Cerebellar nuclear complex (tissue), 1 donor: ENCODE measurements at places on chromosomes 1 and 21.

DNA sequence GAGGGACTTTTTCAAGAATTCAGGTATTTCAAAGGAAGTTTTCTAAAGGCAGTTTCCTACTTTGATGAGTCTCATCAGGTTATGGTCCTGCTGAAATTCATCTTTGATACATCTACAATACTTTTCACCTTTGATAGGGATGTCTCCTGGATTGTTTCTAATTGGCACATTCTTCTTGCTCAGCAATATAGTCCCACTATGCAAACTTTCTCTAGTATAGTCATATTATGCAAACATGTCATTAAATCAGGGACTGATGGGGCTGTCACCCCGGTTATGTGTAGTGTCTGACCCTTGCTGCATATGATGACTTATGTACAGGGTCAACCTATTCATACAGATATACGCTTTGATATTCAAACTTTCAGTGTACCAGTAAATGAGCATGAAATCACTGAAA is 379 bp upstream of the FCRL1 start:
- no peak for DNase-seq

GRCh38 chr1:50517488-50517887 is 94.2 kb upstream of the DMRTA2 start:
- no peak for DNase-seq

GRCh38 chr1:211831558-211832323 is 1.2 kb upstream of the LPGAT1 start:
- peak; percentile 79 for DNase-seq

DNA sequence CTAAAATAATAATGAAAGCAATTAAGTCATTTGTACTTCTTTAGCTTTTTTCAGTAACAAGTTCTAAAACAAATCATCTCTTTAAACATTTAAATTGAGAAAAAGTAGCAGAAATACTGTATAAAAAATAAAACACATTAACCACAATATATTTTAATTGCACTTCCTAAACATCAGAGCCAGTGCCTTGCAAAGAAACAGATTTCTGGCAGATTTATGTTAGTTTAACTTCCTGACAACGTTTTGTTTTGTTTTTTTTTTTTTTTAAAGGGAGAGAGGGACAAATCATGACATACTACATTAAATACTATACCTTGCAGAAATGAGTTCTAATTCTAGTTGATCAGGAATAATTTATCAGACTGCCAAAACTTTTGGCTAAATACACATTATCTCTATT is 11.2 kb downstream of the TMEM59 start:
- DNase-seq: no peak

DNA sequence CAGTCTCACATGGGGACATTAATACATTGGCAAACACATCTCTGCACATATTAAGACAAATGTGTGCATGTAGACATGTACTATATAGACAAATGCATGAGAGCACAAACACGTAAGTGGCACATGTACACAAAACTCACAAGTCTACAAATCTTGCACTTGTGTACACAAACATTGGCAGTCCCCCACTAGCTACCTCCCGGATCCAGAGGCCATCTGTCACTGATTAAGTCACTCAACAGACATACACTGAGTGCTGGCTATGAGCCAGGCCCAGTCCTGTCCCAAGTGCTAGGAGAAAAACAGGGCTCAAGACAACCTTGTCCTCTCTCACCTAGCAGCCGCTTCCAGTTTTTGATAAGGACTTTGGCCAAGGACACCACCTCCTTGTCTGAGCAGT is 7.0 kb downstream of the TCEA3 start:
- peak; percentile 45 for DNase-seq

DNA sequence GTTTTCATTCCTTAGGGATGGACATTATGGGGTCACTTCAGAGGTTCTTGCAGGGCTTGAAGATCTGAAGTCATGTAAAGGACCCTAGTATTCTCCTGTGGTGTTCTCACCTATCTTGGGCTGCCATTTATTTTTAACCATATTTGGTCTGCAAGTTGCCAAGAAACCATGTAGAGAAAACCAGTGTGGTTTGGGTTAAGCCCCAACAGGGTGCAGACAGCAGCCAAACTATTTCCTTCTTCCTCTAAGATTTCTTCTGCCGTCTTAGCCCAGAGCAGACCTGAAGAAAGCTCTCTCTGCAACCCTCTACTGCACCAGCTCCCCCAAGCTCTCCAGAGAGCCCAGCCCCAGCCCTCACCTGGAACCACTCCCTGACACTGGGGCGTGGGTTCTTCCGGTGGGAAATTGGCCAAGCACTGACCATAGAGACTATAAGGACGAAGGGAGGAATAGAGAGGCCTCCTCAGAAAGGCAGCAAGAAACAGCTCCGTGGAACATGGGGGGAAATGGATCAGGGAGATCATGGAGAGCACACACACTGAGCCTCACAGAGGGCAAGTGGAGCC is 136.6 kb downstream of the SYF2 start:
- no peak for DNase-seq

GRCh38 chr1:236692742-236693141 is 6.4 kb downstream of the ACTN2 start:
- no peak for DNase-seq

GRCh38 chr1:27526569-27527222 is 36.7 kb upstream of the WASF2 start:
- DNase-seq: no peak

DNA sequence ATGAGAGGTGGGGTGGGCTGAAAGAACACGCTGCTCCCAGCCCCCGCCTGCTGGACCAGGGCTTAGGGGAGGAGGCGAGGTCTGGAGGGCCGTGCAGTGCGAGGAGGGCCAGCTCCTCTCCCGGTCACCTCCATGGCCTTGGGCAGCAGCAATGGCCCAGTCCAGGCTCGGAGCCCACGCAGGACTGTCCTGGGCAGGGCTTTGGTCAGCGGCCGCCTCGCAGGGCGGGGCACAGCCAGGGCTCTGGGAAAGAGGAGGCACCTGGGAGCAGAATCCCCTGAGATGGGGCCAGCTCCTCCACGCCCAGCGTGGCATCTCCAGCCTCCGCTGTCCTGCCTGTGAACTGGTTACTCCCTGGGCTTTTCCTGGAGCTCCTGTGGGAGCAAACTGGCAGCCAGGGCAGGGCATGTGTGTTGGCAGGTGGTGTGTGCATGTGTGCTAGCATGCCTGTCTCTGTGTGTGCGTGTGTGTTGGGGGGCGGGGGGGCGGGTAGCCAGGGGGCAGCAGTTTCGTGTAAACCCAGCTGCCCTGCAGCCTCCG is 27.4 kb downstream of the ARHGEF16 start:
- DNase-seq: no peak

- DNase-seq: no peak
Observed at GRCh38 chr1:82604524-82604923, 803.8 kb downstream of the ADGRL2 start.

DNA sequence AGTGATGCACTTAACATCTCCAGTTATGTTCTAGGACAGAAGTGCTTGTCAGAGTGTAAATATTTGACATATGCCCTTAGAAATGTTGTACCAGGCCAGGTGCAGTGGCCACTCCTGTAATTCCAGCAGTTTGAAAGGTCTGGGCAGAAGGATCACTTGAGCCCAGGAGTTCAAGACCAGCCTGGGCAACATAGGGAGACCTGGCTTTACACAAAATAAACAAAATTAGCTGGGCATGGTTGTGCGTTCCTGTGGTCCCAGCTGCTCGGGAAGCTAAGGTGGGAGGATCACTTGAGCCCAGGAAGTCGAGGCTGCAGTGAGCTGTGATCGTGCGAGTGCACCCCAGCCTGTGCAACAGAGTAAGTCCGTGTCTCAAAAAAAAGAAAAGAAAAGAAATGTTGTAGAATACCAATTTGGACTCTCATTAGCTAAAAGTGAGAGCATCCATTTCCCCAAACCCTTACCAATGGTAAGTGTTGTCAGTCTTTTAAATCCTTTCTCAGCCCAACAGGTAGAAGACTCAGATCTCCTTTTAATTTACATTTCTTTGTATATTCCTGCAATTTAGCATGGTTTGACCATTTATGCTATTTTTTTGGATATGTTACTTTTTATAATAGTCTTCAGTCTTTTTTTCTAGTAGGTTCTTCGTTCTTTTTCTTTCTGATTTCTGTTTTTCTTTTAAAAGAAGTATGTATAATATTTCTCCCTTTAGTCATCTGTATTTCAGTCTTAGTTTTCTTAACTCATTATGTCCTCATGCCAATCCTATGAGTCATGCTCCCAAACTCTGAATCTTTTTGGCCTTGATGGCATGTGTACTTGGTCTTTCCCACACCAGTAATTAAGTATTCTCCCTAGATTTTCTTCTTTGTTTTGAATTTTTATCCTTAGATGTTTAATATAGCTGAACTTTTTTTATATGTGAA is 74.4 kb downstream of the CAMTA1 start:
- DNase-seq: no peak

- DNase-seq: no peak
Observed at GRCh38 chr1:184820956-184821355, 66.3 kb upstream of the EDEM3 start.

- DNase-seq: no peak
Observed at GRCh38 chr1:89935235-89935634, 59.7 kb upstream of the ZNF326 start.

GRCh38 chr21:30996728-30997127 is 41.5 kb downstream of the KRTAP19-8 start:
- DNase-seq: no peak

GRCh38 chr1:113615425-113615824 is 143.9 kb downstream of the PHTF1 start:
- no peak for DNase-seq

DNA sequence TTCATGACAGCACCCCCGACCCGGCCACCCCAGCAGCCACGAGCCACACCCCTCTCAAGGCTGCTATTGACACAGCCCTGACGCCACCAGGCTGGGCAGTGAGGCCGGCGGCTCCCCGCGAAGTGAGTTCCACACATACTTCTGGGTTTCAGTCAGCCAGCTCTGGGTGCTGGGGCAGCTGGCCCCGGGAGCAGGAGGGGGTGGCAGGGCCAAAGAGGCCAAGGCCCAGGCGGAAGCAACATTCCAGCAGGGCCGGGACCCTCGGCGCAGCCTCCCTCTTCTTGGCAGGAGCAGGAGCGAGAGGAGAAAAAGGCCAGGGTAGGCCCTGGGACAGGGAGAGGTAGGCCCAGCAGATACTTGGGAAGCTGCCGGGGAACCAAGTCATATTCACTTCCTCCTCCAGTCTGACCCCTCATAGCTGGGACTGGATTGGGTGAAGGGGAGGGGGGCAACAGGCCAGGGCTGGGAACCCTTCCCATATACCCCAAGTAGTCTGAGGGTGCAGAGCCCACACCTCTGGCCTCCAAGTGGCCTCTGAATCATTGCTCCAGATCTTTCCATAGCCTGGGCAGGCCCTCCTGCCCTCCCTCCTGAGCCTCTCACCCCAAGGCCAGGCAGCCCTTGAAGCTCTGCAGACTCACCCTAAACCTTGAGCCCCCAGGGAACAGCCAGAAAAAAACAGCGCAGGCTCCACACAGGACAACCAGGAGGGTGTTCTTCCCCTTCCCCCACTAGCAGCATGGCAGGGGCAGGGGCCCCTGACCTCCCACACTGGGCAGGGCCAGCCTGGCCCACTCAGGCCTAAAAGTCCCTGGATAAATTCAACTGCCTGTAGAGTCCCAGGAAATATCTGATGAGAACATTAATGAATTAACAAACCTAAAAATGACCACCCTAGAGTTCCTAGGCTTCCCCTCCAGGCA is 5.7 kb downstream of the HSPG2 start:
- no peak for DNase-seq

DNA sequence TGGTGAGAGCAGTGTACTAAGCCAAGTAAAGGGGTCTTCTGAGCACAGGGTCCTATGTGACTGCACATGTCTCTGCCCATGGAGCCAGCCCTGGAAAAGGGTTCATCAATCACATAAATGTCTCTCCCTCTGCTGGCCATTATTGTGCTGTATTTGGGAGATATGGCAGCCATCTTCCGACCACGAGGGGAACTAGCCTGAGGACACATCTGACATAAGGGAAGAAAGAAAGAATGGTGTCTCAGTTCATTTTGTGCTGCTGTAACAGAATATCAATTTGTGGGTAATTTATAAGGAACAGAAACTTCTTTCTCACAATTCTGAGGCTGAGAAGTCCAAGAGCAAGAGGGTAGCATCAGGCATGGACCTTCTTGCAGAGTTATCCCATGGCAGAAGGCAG is 55.1 kb upstream of the GJA5 start:
- no peak for DNase-seq

- DNase-seq: no peak
Observed at GRCh38 chr1:31763671-31764311, 349 bp downstream of the ADGRB2 start.

DNA sequence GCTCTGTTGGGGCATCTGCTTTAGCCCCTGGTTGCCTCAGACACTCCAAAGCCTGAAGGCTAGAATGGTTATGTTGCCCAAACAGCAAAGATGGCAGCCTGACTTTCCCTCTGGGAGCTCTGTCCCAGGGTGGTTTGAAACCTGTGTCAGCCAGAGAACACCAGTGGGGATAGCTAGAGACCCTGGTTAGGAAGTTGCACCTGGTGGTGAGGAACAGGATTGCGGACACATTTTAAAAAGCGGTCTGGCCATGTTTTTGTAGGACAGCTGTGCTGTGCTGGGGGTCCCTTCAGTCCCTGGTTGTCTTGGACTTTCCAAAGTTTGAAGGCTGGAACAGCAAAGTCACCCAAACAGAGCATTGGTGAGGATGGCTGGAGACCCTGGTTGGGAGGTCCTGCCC is 87.8 kb downstream of the DNM3 start:
- DNase-seq: no peak

DNA sequence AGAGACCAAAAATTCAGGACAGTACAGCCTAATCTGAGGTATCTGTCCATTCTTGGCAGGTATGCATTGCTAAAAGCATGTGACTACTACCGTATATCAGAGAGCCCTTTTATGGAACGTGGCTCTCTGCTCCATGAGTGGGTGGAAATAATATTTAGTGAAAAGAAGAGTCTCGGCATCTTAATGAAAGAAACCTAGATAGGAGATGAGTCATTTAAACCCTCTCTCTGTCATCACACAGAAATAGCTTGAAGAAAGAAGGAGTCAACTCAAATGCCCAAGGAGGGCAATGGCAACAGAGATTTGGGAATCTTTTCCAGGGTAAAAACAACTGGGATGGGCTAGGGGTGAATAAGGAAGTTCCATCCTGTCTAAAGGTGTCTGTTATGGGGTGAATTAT is 528.2 kb downstream of the SMYD3 start:
- DNase-seq: no peak

GRCh38 chr1:185786524-185786923 is 52.3 kb downstream of the HMCN1 start:
- DNase-seq: no peak

GRCh38 chr1:196393742-196394141 is 214.5 kb downstream of the KCNT2 start:
- no peak for DNase-seq

DNA sequence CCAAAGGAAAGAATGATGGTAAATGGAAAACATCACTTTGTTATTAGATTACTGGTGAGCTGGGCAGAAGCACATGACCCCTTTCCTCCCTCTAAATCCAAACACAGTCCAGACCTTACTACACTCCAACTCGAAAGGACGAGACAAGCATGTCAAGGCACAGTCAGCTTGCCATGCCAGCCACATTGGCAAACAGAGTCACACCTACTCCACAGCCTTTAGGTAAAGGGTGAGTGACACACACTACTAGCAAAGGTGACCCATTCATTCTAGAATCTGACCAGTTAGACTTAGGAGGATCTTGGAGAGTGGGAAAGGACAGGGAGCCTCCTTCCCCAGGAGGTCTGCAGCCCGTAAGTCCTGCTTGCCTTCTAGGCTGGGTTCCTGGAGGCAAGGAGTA is 3.0 kb downstream of the SLC44A3 start:
- DNase-seq: no peak

- no peak for DNase-seq
Observed at GRCh38 chr1:21490774-21491487, 18.3 kb upstream of the ALPL start.

- no peak for DNase-seq
Observed at GRCh38 chr1:47569681-47570470, 132.0 kb downstream of the FOXD2 start.
